ENCODE measurements at places on chromosomes 7 and 10.

- no peak for DNase-seq
Observed at GRCh38 chr7:137996871-137997270, 5.0 kb downstream of the CREB3L2 start.

- no peak for DNase-seq
Observed at GRCh38 chr10:46266306-46266985, 20.4 kb upstream of the ANTXRL start.

- no peak for DNase-seq
Observed at GRCh38 chr10:31953080-31953479, 24.4 kb upstream of the ARHGAP12 start.

DNA sequence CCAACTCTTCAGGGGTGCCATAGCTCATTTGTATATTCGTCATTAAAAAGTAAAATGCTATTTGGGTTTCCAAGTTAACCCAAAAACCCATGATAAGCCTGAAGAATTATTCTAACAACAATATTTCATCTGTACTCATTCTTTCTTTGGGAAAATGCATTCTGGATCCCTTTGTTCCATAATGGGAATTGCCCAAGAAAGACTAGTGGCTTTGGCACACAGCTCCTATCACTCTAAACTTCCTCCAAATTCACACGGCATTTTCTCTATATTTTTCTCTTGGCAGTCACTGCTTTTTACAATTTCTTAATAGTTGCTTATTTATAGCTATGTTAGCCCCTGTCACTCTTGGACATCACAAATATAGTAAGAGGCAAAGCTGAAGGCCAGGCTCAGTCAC, 29.1 kb downstream of the CHCHD3 start:
- DNase-seq: no peak

- no peak for DNase-seq
Observed at GRCh38 chr10:52334595-52334994, 20.5 kb downstream of the DKK1 start.

GRCh38 chr7:102236592-102237287, 49.9 kb upstream of the SH2B2 start:
- DNase-seq: peak; percentile 88

- DNase-seq: no peak
Observed at GRCh38 chr7:79118143-79118542, 335.3 kb downstream of the MAGI2 start.

GRCh38 chr7:130293521-130293920, 560 bp downstream of the CPA4 start:
- no peak for DNase-seq

DNA sequence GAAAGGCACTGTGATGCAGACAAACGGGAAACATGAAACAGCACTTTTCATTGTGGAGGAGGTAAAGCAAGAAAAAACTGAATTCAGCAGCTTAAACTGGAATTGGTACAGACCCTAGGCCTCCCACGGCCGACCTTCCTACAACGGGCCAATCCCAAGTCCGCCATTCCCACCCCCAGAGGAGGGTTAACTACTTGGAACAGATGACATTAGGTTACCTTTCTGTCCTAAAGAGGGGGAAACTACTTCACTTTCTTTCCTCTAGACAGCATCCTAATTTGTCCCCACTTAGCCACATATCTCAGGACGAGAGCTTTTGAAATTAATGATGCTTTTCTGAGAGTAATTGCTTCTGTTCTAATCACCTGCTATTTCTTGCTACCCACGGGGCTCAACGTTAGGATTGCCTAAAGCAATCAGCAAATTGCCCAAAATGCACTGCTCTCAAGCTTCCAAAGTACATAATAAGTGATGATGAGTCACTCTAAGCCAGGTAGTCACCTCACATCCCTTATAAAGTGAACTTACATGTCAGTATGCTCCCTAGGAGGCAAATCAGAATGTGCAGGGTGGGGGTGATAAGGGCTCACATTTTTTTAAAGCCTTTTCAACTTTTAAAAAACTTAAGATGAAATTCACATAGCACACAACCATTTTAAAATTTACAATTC, 36.7 kb downstream of the LSM5 start:
- DNase-seq: no peak

DNA sequence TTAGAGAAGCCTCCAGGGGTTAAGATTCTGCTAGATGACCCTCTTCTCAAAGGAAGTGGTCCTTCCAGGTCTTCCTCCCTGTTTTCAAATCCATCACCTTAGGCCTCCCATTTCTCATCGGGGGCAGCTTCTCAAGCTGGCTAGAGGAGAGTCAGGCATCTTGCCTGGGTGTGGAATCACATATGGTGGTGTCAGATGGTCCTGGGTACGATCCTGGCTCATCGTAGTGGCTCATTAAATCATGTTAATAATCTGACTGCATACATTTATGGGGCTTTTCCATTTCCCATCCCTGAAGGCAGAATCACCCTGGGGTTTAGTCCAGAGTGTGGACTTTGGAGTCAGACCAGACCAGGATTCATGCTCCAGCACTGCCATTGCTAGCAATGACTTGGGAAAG, 132.6 kb downstream of the RPS24 start:
- DNase-seq: no peak

DNA sequence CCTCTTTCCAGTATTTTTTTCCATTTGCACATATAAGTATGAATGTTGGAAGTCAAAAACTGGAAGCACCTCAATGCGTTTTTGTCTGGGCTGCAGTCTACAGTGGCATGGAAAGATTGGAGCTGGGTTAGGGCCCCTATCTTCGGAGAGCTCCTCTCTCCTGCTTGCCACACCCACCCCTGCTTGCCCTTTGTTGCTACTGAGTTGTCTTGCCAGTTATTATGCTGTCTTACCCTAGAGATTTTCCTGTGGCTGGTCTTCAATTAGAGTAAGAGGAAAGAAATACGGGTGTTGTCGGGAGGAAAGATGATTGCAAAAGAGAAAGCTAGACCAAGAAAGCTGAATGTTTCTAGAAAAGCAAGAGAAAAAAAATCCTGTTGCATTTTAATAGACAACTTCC, 228.9 kb upstream of the CELF2 start:
- no peak for DNase-seq

DNA sequence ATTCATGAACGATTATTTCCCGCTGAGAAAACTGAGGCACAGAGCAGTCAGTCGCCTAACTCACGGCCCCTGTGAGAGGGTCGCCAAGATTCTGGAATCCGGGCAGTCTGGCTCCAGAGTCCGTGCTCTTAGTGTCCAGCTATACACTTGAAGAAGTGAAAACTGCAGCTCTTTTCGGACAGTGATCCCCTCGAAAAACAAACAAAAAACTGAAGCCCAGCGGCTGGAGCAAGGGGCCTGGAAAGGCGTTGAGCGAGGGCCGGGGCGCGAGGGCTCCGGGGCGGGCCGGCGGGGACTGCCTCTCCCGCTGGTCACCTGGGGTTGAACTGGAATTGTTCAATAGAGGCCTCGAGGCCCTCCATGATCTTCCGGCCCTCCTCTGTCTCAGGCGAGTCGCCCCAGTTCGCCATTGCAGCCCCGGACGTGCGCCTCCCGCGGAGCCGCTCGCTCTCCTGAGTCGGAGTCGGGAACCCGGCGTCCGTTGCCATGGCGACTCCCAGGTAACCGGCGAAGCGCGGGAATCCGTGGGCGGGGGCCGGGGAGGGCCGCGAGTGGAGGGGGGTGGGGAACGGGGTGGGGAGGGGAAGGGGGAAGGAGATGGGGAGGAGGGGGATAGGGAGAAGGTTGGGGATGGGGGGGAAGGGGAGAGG, 881 bp downstream of the C10orf67 start:
- DNase-seq: peak; percentile 68

GRCh38 chr7:7214398-7215347, 32.3 kb downstream of the C1GALT1 start:
- no peak for DNase-seq
